ENCODE measurements at places on chromosomes 1 and 21.

GRCh38 chr1:47477595-47478080 lies 39.8 kb downstream of the FOXD2 start:
- no peak for DNase-seq

- no peak for DNase-seq
These were observed 5.5 kb downstream of the LRRC42 start for GRCh38 chr1:53951697-53952096.

- no peak for DNase-seq
These were observed 30.5 kb upstream of the PIK3CD start for GRCh38 chr1:9621032-9621431.

DNA sequence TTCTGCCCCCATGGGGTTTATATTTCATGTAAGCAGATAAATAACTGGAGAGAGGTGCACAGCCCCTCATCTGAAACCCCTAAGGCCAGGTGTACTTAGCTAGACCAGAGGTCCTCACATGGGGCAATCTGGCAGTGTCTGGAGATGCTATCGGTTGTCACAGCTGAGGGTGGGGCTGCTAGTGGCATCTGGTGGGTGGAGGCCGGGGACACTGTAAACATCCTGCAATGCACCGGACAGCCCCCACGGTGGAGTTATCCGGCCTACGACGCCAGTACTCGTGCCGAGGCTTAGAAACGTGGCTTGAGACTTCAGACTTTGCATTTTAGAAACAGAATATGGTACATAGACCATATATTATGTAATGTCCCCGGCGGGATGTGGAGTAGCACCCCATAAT lies 186.5 kb upstream of the VAMP3 start:
- DNase-seq: no peak

DNA sequence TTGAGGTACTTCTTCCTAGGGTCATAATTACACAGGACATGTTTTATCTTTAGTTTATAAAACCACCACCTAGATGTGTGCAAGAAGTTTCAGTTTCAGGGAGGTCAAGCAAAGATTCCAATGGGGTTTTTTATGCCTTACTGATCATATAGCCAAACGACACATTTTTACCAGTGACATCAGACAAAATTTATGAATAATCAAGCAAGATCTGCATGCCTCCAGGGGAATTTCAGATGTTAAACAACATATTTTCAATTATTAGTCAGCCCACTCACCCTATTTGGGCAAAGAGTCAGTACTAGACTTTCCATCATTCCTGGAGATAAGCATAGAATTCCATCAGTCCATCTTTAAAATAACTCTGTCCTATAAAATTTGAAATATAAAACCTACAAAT lies 867.4 kb downstream of the KCNT2 start:
- no peak for DNase-seq

DNA sequence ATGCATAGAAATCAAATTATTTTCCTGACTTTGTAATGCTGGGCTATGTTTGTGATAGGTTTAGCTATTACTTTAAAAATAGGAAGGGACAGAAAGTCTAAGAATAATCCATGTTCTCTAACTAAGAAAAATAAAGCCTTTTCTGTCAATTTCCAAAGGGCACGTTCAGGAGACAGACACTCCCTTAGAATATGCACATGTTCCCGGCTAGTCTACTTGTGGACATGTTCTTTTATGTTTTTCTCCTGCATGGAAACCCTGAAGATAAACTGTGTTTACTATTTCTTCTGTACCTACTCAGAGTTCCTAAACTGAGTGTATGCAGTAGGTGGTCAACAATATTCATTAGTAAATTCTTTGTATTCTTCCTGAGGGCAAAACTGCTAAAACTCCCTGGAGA lies 12.5 kb downstream of the PSMB4 start:
- DNase-seq: no peak

DNA sequence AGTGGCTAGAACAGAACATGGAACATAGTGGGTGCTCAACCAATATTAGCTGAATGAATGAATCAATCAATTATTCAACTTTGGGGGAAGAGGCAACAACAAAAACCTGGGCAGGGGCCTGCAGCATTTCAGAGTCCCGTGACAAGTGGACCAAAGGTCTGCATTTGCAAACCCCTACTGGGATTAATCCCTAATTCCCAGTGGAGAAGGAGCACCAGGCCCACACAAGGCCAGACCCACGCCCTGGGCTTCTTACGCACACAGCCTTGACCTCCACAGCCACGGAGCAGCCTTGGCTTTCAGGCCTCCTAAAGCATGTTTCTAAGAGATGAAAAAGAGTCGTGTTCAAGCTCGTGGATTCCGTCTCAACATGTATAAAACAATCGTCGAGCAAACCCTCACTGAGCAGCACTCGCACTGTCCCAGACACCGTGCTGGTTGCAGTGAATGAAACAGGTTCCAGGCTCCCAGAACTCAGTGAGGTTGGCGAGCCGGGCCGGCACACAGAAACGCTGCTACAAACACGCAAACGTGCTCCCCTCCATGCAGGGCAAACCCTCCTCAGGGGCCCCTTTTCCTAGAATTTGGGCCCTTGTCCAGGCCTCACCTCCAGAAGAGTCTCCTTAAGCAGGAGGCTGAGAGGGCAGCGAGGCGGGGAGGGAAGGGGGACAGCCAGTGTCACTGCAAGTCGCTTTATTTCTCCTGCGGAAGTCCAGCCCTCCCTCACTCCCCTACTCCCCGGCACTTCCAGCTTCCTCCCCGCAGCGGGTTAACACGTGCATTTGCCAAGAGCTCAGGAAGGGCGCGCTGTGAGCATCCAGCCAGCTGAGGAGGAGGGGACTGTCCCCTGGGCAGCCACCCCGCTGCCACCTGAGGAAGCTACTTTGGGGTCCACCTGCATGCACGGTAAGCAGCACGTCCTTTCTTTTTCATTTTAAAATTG lies 556.4 kb downstream of the KIF26B start:
- no peak for DNase-seq

- no peak for DNase-seq
These were observed 256.9 kb upstream of the RAB4A start for GRCh38 chr1:229013981-229014380.

DNA sequence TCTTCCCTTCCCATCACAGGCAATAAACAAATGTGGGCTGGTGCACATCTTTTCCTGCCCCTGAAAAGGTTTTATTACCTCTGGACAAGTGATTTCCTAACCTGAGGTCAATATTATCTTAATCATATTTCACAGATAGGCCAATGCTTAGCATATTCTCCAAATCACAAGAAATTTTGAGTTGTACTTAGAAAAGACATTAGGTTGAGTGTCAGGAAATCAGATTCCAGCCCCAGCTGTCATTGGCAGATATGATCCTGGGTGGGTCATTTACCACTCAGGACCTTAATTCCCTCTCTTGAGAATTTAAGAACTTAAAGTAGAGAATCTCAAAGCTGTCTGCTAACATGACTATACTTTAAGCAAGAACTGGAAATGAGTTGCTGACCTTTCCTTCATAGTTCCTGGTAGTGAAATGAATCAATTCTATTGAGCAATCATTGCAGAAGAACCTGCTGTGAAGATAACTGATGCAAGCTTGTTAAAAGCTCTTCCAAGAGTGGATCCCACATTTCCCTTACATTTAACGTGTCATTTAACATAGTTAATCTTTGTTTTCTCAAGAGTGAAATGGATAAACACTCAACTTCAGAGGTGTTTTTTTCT lies 46.4 kb upstream of the CR2 start:
- DNase-seq: no peak

DNA sequence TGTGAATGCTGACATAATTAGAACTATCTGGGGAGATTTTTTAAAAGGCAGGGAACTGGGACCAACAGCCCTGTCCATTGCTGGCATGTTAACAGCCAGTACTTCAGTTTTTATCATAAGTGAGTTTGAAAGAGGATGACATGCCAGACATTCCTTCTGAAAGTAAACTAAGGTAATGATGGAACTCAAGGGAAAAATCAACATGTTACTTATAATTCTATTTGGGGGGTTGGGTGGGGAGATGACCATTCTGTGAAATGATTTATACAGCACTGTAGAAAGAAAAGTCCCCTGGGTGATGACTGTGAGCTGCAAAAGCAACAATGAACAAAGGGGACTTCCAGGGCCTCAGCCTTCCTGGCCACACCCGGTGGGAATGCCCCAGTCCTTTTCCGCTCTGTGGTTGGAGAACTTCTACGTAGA lies 5.4 kb upstream of the LAMC2 start:
- DNase-seq: no peak

DNA sequence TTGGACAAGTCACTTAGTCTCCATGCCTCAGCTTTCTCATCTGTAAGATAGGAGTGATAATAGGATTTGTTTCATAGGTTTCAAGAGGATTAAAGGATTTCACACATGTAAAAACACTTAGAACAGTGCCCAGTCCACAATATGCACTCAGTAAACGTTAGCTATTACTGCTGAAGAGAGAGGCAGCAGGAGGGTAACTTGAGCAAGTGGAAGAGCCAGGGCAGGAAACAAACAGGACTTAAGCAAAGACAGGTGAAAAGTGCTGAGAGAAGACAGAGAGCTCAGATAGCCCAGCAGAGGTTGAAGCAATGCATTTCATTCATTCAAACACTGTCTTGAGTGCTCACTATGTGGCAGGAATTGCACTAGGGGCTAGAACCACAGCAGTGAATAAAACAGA lies 21.1 kb upstream of the H3-3A start:
- DNase-seq: no peak

GRCh38 chr1:209807509-209807908 lies 1.6 kb upstream of the IRF6 start:
- DNase-seq: no peak

- no peak for DNase-seq
These were observed 9.9 kb downstream of the HCRTR1 start for GRCh38 chr1:31627301-31627929.

DNA sequence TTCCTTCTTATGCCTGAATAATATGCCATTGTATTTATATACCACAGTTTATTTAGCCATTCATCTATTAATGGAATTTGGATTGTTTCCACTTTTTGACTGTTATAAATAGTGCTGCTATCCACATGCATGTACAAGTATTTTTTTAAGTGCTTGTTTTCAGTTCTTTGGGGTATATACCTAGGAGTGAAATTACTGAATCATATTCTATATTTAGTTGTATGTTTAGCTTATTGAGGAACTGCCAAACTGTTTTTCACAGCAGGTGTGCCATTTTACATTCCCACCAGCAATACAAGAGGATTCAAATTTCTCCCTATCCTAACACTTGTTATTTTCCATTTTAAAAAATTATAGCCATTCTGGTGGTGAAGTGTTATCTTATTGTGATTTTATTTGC lies 7.6 kb upstream of the HJV start:
- DNase-seq: no peak

- no peak for DNase-seq
These were observed 547 bp downstream of the FOXD2 start for GRCh38 chr1:47438165-47439016.

DNA sequence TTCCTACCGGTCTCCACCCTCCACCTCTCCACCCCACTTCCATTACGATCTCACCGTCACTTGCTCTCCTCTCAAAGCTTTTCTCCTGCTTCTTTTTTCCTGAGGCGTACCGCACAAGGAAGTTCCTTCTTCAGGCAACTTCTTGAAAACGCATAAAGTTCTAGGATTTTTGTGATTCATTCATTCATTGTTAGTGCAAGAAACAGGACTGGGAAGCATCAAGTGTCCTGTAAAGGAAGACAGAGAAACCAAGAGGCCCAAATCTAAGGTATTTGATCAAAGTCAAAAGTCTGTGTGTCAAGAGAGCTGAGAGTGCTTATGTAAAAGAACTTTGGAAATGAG lies 1.3 kb upstream of the RCC2 start:
- no peak for DNase-seq

DNA sequence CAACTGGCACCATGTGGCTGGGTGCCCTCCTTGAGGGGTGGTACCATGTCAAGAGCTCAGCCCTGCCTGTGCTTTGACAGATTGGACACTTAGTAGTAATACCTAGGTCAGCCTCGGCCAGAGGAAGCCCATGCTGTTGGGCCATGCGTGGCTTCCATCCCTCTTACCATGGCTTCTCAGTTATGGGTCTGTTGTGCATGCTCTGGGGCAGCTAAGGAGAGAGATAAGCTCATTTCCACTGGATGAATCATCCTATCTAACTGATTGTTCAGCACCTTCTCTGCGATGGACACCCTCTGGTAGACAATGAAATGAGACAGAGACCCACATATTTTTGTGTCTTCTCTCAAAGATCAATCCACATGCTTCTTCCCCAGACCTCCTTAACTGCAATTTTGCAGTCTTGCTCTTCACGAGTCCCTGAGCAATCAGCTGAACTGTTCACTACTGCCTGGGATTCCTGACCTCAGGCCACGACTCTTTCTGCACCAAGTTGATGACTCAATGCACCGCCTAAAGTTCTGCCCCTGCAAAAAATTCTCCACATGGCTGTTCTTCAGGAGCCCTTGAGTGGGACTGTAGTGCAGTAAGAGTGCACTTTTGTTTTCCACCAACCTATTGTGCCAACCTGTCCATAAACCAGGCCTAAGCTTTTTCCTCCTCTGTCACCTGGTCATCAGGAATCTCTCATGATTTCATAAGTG lies 6.9 kb upstream of the TRIM62 start:
- DNase-seq: no peak

GRCh38 chr1:46158312-46159281 lies 16.3 kb upstream of the TSPAN1 start:
- DNase-seq: no peak

GRCh38 chr21:26534517-26534916 lies 38.6 kb downstream of the CYYR1 start:
- no peak for DNase-seq

DNA sequence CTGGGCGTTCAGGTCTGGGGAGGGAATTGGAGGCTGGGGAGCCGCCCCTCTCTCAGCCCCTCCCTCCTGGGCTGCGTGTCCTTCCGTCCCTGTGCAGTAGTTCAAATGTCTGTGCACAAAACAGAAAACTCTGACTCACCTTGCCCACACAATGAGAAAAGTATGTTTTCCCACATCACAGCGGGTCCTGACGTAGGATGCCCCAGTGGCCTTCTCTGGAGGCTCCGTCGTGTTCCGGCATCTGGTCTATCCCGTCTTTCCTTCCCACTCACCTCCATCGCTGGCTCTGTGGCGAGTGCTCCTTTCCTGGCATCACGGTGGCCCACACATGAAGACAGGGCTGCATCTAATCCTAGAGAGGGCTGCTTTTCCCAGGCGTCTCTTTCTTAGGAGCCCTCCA lies 224.0 kb downstream of the KAZN start:
- DNase-seq: no peak

DNA sequence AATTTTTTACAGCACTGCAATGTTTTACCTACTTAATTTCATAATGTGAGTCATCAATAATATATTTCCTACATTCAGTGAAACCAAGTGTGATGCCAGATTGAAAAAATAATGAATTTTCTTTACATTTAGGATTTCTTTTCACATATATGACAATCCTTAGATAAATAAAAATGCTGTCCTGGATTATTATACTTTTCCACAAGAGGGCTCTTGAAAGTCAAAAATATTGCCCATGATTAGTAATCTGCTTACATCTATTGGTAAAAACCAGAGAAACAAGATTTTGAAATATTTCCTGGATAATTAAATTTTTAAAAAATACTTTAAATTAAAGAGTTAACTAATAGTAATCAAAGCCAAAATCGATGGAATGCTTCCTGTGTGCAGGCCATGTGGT lies 86.8 kb upstream of the PLPPR4 start:
- DNase-seq: no peak

- DNase-seq: no peak
These were observed 25.1 kb downstream of the USP24 start for GRCh38 chr1:55190109-55190508.

- no peak for DNase-seq
These were observed 653.9 kb upstream of the CAMK1G start for GRCh38 chr1:208929575-208929974.
